ENCODE measurements at places on chromosomes 7 and 10.

GRCh38 chr7:945556-946255, 8.8 kb downstream of the ADAP1 start:
- DNase-seq = no peak

DNA sequence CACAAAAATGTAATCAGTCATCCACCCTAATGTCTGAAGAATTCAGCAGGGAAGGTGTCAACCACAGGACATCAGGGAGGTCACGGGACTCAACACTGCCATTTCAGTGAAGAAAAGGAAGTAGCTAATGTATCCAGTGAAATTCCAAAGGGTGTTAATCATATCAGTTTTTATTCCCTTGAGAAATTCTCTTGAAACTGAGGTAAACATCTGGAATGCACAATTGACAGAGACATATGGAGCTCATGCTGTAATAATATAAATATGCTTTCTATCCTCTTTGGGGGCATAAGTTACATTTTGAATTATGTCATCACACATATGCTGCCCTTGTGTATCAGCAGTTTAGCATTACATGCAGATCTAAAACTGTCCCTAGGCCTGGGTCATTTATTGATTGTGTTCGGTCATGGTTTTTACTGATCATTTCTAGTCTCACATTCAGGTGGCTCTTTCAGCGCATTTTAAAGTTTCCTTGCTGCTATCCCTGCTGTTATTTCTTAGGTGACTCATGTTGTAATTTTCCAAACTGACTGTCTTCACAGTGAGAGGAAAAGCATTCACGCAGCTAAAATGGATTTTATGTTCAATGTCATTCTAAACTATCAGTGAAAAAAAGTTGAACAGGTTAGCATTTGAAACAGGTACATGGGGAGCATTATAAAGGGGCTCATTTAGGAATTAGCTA, 273.9 kb downstream of the TSPAN12 start:
- peak; percentile 29 for DNase-seq

DNA sequence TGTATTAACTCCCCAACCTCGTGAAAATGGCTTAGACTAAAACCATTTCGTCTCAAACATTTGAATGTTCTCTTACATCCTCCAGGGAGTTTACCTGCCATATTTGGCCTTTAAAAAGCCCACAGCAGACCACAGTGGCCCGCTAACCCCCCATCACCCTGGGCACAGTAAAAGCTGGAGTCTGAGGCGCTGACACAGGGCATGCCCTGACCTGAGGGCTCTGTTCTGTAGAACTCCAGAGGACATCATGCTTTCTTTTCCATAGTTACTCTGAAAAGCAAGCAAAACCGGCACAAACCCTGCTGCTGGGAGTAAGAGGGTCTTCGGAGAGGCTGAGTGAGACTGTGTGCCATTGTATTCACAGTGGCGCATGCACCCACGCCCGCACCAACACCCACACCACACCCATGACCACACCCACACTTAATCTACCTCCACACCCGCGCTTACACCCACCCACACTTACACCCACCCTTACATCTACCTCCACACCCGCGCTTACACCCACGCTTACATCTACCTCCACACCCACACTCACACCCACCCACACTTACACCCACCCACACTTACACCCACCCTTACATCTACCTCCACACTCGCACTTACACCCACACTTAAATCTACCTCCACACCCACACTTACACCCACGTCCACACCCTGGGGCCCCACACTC, 32.1 kb downstream of the LRRC27 start:
- peak; percentile 55 for DNase-seq

- no peak for DNase-seq
These were observed 15.3 kb upstream of the CHST12 start for GRCh38 chr7:2387897-2388636.

GRCh38 chr7:117249696-117250095, 73.2 kb downstream of the WNT2 start:
- DNase-seq = no peak

GRCh38 chr7:127536394-127536691, 49.1 kb downstream of the GCC1 start:
- DNase-seq = no peak

- peak; percentile 76 for DNase-seq
These were observed 27.1 kb downstream of the LRRC20 start for GRCh38 chr10:70355051-70356021.

GRCh38 chr7:43735403-43735801, 6.1 kb upstream of the COA1 start:
- no peak for DNase-seq

- DNase-seq = no peak
These were observed 47.6 kb downstream of the ZRANB1 start for GRCh38 chr10:124989526-124989925.

DNA sequence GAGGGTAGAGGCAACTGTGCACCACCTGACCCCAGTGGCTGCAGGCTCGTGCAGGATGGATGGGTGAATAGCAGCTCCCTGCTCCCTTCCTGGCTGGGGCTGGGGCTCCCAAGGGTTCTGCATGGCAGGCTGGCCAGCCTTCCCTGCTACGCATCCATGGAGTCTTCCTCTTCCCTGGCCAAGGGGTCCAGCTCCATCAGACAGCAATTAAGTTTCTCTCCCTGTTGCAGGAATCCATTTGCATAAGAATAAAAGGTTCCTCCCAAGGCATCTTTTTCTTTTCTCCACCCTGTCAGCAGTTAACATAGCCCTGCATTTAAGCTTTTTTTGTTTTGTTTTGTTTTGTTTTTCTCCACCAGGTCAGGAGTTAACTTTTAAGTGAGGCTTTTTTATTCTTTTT, 10.0 kb upstream of the CPA2 start:
- DNase-seq = no peak

GRCh38 chr7:96331233-96331632, 9.3 kb upstream of the SLC25A13 start:
- no peak for DNase-seq

GRCh38 chr7:155965010-155965409, 152.7 kb upstream of the SHH start:
- no peak for DNase-seq

GRCh38 chr10:132707776-132708171, 78.2 kb downstream of the NKX6-2 start:
- DNase-seq = no peak

- DNase-seq = peak; percentile 14
These were observed 54.5 kb upstream of the CXCL12 start for GRCh38 chr10:44439239-44439957.

DNA sequence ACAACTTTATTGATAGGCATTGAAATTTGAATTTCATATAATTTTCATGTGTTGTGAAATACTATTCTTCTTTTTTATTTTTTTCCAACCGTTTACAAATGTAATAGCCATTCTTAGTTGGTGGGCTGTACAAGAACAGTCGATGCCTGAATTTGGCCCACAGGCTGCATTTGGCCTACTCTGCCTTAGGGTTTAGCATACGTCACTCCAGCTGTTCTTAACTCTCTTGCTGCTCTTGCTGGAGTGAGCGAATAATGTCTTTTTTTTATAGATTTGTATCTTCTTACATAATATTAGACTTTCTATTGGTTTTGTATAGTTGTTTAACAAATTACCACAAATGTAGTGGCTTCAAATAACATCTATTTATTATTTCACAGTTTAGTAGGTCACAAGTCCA, 163.4 kb upstream of the MKI67 start:
- no peak for DNase-seq

DNA sequence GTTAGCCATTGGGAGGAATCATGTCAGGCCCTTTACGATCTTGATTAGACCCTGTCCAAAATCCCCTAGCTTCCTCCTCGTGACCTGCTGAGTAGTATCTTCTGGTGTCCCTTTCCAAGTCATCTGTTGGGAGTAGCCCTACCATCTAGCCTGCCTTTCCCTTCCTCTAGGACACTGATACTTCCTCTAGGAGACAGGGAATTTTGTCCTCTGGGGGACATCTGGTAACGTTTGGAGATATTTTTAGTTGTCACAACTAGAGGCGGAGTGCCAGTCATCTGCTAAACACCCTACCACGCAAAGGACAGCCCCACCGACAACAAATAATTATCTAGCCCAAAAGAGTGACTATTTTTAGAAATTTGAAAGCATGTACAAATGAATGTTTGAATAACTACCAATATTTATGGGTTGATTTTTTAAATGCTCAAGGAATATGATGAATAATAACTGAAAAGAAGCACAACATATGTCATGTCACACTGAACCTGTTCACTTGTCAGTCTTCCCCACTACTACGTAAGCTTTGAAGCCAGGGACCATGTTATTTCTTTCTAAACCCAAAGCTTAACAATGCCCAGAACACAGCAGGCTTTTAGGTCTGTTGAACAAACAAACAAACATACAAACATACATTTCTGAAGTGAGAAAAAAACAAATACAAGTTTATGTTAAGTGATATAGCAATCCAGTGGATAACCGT, 105.9 kb downstream of the ARHGAP12 start:
- DNase-seq = no peak

GRCh38 chr10:1824928-1825327, 87.6 kb upstream of the ADARB2 start:
- peak; percentile 46 for DNase-seq

- DNase-seq = no peak
These were observed 120.7 kb downstream of the PRKAG2 start for GRCh38 chr7:151756076-151756731.

DNA sequence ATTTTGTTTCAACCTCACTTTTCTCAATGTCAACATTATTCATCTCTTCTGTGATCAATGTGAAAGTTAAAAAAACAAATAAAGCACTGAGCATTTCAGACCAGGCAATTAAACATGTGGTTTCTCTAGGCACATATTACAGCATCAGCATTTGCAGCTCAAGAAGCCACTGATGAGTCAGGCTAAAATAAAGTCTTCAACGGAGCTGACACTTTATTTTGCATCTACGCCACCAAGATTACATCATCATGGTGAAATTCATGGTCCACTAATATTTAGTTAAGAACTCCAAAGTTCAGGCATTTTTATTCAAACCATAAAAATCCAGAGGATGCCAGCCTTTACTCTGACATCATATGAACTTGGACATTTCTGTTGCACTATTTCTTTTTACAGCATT, 33.0 kb downstream of the MAGI2 start:
- DNase-seq = no peak

DNA sequence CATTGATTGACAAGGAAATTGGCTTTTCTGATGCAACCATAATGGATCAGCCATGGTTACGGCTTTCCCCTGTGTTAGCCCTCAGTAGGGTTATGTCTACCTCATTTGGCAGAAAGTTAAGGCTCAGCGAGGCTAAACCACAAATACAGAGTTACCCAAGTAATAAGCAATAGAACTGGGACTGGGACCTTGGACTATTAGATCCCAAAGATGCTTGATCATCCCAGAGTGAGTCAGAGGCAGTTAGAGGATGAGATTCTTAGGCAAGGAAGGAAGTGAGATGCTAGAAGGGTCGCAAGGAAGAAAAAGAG, 401.4 kb downstream of the TNS3 start:
- DNase-seq = no peak

DNA sequence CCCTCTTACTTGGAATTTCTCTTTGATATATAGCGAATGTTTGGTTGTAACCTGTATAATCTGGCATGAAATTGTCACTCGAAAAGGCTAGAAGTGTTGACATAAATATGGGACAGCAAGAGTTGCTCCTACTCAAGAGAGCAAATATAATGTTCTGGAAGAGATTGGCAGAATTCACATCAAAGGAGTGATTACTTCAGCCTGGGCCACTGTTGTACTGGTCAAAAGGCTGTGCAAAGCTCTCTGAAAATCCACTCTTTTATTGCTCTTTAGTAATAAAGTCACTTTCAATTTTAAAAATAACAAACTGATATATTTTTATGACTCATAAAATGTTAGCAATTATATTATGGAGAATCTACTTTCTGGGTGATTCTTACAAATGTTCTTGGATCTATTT, 58.2 kb downstream of the CFTR start:
- no peak for DNase-seq

All from eye (tissue), 1 donor.